T-cell (primary cell): ENCODE measurements at places on chromosomes 5 and 9. TPM values are rescaled to one million over a fixed set of nuclear protein-coding genes. Genes with fewer than 3 reads are reported as not detected.

Gene PCDHGB6
- 0.59 TPM for total RNA-seq

Gene CER1
- total RNA-seq, result not detected

Gene PLGRKT
- 21.3 TPM for total RNA-seq

Gene INSL4
- total RNA-seq, result not detected

Gene PTGS1
- total RNA-seq, result 0.44 TPM

Gene PRRX2
- 0.26 TPM for total RNA-seq

Gene BARHL1
- not detected for total RNA-seq

Gene IL4
- total RNA-seq, result not detected

Gene TEK
- total RNA-seq, result not detected

Gene CSF1R
- 0.60 TPM for total RNA-seq

Gene C5orf52
- not detected for total RNA-seq

Gene KIF20A
- total RNA-seq, result 0.67 TPM

Gene OTULINL
- 30.4 TPM for total RNA-seq

Gene ANKDD1B
- 0.28 TPM for total RNA-seq

Gene MYOZ3
- not detected for total RNA-seq

Gene TAF11L5
- total RNA-seq, result not detected

Gene CATSPER3
- total RNA-seq, result 0.93 TPM

Gene SLC45A2
- 0.20 TPM for total RNA-seq

Gene OMD
- total RNA-seq, result not detected

Gene FSD1L
- total RNA-seq, result 2.3 TPM

Gene HMCN2
- not detected for total RNA-seq

Gene RAPGEF6
- 82.9 TPM for total RNA-seq

Gene PCDHGB3
- 0.40 TPM for total RNA-seq

Gene LRRTM2
- 0.33 TPM for total RNA-seq

Gene IFNK
- not detected for total RNA-seq

Gene GRM6
- total RNA-seq, result not detected

Gene FABP6
- not detected for total RNA-seq

Gene ADAMTS2
- total RNA-seq, result not detected

Gene HSPB3
- not detected for total RNA-seq

Gene C5orf58
- total RNA-seq, result not detected

Gene LECT2
- not detected for total RNA-seq

Gene RANBP3L
- not detected for total RNA-seq

Gene PHYHD1
- total RNA-seq, result 0.70 TPM

Gene LCP2
- total RNA-seq, result 387 TPM

Gene PCDHGA12
- not detected for total RNA-seq

Gene CHD1
- total RNA-seq, result 64.6 TPM

Gene FOXI1
- total RNA-seq, result not detected
